ENCODE measurements at places on chromosomes 7 and 10.
A peak's percentile ranks its signal among the peaks of the same experiment; 100 is the strongest.

DNA sequence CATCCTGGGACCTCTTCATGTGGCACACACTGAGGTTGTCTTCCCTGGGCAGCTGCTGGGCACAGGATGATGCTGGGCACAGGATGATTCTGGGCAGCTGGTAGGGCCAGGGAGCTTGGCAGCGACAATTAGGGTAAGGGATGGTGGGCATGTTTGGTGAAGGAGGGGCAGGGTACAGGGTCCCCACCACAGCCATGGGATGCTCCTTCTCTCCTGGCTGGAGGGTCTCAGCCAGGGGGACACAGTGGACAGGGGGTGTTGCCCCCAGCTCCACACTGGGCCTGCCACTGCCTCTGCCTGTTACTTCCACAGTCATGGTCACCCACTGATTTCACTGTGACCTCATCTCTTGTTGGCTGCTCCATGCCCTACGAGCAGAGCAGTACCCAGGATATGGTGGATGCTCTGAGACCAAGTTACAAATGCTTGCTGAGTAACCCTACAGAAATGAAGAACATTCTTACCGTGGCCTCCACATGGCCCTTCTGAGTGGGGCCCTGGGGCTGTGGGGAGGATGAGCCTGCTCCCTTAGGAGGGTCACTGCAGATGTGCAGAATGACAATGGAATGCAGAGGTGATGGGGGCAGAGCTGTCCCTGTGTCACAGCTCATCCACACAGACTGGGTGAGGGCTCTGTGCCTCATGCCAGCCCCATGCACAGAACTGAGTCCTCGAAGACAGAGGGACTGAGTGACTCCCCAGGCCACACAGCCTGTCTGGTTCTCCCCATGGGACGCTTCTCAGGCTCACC is 28.4 kb upstream of the RET start:
- DNase-seq, result peak; percentile 45

- DNase-seq, result no peak
Observed at GRCh38 chr7:125355899-125356298, 426.3 kb upstream of the POT1 start.

DNA sequence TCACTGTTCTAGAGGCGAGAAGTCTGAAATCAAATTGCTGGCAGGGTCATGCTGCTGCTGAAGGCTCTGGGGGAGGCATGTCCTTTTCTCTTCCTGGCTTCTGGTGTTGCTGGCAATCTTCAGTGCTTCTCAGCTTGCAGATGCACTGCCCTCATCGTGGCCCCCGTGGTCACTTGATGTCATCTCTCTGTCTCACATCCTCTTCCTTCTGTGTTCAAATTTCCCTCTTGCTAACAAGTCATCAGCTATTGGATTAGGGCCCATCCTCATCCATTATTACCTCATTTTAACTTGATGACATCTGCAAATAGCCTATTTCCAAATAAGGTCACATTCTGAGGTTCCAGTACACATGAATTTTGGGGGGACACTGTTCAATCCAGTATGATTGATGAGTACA is 36.6 kb upstream of the SRGN start:
- DNase-seq, result peak; percentile 82

DNA sequence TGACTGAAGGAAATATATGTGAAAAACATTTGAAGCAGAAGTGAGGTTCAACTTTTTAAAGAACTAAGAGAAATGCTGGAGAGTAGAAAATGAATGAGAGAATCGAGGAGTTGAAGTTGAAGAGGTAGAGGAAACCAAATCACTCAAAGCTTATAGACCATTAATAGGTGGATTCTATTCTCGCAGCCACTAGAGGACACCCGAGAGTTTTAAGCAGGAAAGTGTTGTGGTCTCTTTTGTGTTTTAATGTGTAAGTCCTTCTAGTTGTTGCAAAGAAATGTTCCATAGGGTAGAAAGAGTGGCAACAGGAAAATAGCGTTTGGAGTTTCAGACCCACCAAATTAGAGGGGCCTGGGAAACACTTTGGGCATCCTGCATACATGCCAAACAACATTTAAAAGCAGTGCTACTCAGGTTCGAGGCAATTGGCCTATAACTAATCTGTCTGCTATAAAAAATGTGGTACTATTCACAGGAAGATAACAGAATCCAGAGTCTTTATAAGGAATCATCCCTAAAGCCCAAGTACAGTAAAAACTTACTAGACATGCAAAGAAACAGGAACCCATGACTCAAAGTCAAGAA is 75.3 kb upstream of the TAS2R16 start:
- DNase-seq, result no peak

DNA sequence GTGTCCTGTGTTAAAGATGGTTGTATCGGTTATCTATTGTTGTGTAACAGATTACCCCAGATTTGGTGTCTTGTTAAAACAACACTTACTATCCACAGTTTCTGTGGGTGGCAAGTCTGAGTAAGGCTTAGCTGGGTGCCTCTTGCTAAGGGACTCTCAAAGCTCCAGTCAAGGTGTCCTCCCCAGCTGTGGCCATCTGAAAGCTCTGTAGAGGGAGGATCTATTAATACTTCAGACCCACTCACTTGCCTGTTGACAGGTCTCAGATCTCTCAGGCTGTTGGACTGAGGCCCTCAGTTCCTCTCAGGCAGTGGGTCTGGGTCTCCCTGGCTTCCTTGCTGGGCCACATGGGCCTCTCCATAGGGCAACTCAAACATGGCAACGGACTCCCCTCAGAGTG is 19.6 kb downstream of the ARID5B start:
- DNase-seq, result no peak

GRCh38 chr7:123941391-123942180 is 16.5 kb downstream of the SPAM1 start:
- DNase-seq, result no peak

GRCh38 chr10:9605231-9605630 is 1412.4 kb upstream of the CELF2 start:
- DNase-seq, result no peak

- no peak for DNase-seq
Observed at GRCh38 chr7:132112106-132112505, 464.2 kb downstream of the PLXNA4 start.

- DNase-seq, result peak; percentile 1
Observed at GRCh38 chr7:34453150-34453549, 204.9 kb upstream of the NPSR1 start.

DNA sequence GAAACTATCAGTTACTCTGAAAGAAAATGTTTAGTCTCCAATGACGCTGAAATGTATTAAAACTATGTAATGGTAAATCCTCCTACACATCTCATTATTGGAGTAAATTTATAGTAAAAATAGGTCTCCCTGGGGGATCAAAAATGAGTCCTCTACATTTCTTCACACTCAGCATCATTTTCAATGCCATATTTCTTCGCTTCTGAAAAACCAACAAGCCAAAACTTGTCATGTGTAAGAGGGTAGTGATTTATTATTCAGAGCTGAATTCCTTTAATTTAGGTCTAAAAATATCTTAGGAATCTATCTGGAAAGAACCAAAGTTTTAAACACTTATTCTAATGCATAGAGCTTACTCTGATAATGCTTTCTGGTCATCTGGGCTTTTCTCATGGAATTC is 3.0 kb downstream of the PDK4 start:
- DNase-seq, result no peak

- peak; percentile 74 for DNase-seq
Observed at GRCh38 chr7:47968847-47969774, 10.3 kb downstream of the HUS1 start.

DNA sequence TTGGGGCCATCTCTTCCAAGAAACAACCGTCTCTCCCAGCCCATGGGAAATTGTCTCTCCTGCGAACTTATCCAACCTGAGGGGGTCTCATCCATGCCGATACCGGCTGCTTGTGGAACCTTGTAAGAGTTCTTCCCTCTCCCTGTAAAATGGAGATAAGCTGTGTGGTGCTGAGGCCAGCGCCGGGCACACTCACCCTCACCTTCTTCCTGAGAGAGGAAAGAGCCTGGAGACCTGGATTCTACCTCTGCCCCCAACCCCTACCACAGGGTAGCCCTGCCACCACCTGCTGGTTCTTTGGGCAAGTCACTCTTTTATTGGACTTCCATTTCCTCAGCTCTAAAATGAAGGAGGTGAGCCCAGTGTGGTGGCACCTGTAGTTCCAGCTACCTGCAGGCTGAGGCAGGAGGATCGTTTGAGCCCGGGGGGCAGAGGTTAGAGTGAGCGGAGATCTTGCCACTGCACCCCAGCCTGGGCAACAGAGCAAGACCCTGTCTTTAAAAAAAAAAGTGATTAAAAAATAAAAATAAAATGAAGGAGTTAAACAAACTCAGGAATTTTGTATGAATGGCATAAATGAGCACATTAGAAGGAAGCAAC is 38.4 kb upstream of the PSAP start:
- no peak for DNase-seq

- no peak for DNase-seq
Observed at GRCh38 chr10:74651565-74651964, 174.8 kb upstream of the KAT6B start.

GRCh38 chr10:92419740-92420545 is 129.0 kb downstream of the MARCHF5 start:
- peak; percentile 31 for DNase-seq

GRCh38 chr10:15060638-15061037 is 16.9 kb downstream of the OLAH start:
- no peak for DNase-seq

DNA sequence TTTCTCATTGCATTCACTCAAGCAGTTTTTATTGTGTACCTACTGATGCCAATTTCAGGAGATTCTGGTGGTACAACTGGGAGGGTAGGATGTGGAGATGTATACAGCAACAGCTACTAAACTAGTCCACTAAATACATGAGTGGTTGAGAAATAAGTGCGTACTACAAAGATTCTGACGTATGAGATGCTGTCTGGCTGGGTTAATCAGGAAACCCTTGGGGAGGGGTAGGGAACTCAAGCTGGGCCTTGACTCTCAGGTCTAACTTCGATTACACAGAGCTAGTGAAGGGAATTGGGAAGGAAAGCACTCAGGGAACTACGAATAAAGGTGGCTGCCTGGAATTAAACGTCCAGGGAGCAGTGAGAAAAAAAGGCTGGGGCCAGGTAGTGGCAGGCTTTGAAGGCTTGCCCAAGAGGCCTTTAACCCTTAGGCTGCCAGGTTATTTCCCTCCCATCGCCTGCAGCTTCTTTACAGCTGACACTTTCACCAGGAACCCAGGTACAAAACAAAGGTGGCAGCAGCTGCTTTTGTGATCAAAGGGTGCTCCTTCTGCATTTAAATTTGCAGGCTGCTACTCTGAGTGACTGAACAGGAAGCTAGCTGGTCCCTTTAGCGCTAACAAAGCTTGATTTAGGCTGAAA is 3.2 kb downstream of the MMS19 start:
- DNase-seq, result peak; percentile 49

- no peak for DNase-seq
Observed at GRCh38 chr7:837001-837400, 4.7 kb downstream of the SUN1 start.

DNA sequence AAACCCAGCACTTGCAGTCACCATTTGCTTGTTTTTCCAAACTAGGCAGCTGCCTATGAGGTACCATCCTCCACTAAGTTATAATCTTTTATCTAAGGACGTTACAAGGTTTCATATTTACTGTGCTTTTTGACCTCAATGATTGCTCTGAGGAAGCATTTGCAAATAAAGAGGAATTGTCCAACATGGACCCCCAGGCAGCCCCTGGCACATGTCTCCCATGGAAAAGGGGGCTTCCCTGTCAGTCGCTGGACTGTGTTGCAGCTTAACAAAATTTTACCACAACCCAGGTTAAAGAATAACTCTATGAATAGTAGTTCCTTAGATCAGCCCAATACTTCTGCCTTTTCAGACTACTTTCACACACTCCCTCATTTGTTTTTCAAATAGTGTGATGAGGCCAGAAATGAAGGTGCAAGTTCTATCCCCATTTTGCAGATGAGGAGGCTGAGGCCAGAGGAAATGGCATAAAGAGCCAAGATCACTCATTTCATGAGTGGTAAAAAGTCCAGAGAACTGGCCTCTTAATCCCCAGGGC is 52.8 kb upstream of the ZPBP start:
- no peak for DNase-seq

GRCh38 chr7:26267601-26268166 is 24.0 kb upstream of the SNX10 start:
- no peak for DNase-seq

DNA sequence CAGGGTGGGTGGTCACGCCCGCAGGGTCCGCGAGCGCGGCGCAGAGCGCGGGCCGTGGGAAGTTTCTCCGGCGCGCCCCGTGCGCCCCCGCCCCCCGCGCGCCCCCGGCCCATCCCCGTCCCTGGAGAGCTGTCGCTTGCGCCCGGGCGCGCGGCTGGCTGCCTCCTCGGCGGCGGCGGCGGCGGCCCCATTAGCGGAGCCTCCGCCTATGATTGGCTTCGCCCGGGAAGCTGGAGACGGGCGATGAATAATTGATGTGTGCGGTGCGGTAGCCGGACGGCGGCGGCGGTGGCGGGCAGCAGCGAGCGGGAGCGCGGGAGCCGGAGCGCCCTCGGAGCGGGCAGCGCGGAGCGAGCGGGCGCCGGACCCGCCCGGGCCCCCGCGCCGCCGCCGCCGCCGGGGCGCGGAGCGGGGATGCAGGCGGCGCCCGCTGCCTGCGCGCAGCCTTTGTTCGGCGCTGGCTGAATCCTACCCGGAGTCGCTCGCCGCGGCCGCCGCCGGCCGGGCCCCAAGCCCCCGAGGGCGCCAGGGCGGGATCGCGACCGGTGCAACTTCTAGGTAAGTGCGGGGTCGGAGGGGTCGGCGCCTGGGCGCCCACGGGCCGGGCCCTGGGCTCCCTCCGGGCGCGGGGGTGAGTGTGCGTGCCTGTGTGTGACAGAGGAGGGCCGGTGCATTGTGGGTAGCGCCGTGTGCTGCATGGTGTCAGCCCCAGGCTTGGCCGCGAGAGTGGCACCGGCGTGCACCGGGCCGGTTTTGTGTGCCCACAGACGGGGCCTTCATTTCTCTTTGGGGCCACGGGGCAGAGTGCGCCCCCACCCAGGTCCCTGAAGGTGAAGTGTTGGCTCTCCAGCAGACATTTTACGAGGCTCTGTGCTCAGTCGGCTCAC is 103.8 kb upstream of the PPIF start:
- no peak for DNase-seq

DNA sequence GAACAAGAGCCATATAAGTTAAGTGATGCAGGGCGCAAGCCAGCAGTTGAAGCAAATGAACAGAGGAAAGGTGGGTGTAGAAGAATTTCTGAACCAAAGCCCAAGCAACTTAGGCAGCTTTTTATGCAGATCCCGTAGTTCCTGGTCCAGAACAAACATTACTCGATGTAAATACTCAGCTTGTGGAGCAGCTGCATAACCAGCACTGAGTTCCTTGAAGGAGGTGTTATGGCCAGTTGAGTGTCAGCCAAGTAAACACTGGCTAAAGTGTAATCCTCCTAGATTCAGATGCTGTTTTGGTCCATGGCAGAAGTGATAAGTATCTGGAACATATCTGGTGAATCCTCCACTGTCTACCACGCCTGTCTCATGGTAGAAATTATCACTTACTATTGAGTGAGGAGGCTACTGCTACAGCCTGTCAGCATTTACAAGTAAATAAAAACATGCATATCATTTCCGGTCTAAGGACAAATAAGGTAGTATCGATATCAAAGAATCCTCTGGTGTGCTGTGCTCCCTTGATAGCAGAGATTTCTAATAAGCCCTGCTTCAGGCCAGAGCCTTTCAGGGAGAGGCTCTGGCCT is 213.9 kb downstream of the DYNC1I1 start:
- DNase-seq, result no peak

- peak; percentile 52 for DNase-seq
Observed at GRCh38 chr7:27605689-27606269, 56.9 kb downstream of the HIBADH start.

Data from IMR-90 (cell line).